Progenitor cell of endocrine pancreas (in vitro differentiated cells): ENCODE measurements at places on chromosomes 6 and 20.

GRCh38 chr6:11381801-11382513, 149.5 kb upstream of the NEDD9 start:
- DNase-seq, result no peak

GRCh38 chr6:1391800-1392309, 2.5 kb downstream of the FOXF2 start:
- DNase-seq, result no peak

DNA sequence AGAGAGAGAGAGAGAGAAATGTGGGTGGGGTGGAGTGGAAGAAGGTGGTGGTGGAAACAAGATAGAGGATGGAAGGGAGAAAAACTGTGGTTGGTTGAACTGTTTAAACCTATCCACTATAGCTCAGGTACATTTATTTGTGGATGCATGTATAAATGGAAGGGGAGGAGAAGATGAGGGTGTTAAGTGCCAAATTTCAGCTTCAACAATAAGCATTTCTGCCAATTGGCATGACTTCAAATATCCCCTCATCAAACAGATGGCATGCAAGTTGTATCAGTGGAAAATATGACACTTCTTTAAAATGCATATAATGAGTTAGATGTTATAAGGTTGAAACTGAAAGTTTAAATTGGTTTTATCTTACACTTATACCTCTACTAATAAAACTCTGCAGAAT, 216.1 kb downstream of the LMBRD1 start:
- no peak for DNase-seq

GRCh38 chr20:31711179-31712111, 11.2 kb downstream of the BCL2L1 start:
- no peak for DNase-seq

DNA sequence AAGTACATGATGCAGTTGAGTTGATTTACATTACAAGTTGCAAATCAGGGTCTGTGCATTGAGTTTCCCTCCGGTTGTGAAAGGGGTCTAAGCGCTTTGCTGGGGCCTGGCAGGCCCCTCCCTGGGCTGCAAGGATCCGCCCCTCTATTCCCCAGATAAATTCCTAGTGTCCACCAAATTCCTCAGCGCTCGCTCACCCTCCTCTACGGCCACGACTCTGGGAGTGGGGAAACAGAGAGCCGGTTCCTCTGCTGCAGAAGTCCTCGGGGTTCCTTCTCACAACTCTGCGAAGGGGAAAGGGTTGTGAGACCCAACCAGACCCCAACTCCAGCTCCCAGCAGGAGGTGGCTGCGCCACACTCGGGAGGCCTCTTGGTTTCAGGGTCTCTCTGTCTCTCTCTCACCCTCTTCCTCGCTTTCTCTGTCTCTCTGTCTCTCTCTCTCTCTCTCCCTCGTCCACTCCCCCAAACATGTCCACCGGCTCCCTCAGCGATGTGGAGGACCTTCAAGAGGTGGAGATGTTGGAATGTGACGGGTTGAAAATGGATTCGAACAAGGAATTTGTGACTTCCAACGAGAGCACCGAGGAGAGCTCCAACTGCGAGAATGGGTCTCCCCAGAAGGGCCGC, at the start of gene TCF21:
TCF21 (plus strand) TSS at position 185 of the 628 bp plus-strand sequence; CDS start at position 470, 285 bp downstream.
- DNase-seq, result no peak

DNA sequence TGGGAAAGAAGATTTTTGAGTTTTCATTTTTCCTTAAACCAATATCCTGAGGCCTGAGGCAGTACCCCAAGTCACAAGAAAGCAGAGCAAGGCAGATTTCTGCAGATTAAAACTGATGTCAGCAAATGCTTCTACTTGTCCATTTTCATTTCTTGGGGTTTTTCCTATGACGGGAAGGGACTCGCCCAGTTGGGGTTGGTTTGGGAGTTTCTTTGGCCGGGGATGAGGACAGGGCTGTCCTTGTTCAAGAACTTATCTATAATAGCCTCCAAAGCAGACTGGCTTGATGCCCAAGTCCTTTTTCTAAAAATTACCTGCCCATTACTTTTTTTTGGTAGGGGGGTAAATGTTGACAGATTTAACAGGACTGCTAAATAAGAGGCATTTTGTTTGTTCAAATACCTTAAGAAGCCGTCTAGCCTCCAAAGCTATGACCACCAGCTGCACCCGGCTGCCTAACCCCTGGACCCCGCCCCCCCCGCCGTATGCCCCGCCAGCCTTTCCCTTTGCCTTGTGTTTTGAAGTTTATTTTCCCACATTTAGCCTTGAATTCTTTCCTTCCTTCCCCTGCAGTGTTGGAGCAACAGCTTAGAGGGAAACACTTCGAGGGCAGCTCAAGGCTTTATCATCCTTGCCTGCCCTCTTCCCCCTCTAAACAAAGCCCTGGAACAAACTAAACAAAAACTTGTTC, 2.5 kb downstream of the KCNK5 start:
- no peak for DNase-seq

GRCh38 chr6:156720691-156721685, 56.2 kb upstream of the ARID1B start:
- no peak for DNase-seq

GRCh38 chr20:13382786-13383185, 161.7 kb downstream of the ISM1 start:
- no peak for DNase-seq

DNA sequence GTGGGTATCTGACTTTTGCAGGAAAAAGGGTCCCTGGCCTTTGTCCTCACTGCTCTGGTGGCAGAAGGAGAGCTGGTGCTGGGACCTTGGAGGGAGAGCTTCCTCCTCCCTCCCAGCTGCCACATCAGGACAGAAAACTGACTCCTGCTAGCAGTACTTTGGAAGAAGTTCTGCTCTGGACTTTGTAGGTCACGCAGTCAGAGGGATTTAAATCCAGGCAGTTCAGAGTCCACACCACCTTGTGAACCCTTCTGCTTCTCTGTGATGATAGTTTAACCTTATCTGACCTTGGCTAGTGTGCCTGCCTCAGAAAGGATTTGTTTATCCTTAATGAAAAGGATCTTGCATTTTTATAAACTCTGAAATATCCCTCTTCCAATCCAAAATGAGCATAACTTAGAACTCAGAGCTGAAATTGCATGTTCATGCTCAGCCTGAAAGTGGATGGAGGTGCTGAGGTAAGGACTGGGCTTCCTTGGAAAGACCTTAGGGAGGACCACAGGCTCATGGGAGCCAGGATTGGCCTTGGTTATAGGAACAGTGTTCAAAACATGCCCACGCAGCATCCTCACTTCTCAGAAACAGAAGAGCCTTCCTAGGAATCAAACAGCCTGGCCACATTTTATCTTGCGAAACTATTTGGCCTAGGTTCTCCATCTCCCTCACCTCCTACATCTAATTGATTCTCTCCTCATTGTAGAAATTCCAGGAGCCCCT, 123.9 kb upstream of the SASH1 start:
- no peak for DNase-seq

- DNase-seq, result no peak
Observed at GRCh38 chr20:59912609-59913008, 20.8 kb downstream of the SYCP2 start.

DNA sequence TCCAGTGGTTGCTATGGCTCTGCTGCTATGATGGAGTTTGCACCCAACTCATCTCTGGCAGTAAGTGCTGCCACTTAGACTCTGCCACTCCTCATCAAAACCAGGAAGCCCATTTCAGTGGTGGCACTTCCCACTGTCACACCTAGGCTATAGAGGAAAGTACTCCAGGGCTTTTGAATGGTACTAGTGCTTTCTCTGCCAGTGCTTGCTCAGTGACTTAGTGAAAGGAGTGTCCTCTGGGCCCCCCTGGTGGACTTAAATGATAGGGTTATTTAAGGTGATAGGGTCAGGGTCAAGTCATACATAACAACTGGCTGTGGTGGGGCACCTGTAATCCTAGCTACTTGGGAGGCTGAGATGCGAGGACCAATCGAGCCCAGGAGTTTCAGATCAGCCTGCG, 22.8 kb downstream of the FITM2 start:
- DNase-seq, result no peak

GRCh38 chr6:169164986-169165385, 88.7 kb downstream of the THBS2 start:
- no peak for DNase-seq

GRCh38 chr20:36932476-36933426, 18.8 kb downstream of the SAMHD1 start:
- DNase-seq, result no peak

GRCh38 chr20:51732096-51732791, 35.9 kb downstream of the ATP9A start:
- DNase-seq, result no peak

DNA sequence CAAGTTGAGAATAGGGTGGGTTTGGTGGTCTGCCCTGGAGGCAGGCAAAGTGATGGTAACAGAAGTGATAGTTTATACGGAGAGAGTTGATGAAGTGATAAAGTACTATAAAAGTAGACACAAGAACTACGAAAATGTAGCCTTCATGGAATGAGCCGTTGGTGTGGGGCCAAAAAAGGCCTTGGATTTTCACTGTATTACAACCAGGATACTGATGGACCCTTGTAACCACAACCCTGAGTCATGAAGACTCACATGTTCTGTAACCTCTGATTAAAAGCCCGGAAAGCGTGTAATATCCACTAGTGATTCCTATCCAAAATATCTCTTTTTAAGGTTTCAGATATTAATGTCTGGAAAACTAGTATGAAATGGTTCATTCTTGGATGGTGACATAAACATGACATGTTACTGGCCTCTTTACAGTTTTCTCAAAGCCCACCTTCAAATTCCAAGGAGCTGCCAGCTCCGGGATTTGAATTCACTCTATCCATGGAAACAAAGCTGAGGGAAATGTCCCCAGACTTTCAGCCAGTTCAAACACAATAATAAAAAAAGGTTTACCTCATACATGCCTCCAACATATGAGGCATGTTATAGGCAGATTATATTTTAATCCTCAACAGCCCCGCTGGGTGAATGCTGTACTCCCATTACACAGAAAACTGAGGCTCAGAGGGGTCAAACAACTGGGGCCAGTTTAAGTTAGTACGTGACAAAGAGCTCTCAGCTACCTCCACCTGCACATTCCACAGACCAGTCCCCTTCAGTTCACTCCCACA, 55.4 kb downstream of the MRPL14 start:
- DNase-seq, result no peak

GRCh38 chr20:57627339-57627738, 7.1 kb upstream of the ZBP1 start:
- DNase-seq, result no peak

DNA sequence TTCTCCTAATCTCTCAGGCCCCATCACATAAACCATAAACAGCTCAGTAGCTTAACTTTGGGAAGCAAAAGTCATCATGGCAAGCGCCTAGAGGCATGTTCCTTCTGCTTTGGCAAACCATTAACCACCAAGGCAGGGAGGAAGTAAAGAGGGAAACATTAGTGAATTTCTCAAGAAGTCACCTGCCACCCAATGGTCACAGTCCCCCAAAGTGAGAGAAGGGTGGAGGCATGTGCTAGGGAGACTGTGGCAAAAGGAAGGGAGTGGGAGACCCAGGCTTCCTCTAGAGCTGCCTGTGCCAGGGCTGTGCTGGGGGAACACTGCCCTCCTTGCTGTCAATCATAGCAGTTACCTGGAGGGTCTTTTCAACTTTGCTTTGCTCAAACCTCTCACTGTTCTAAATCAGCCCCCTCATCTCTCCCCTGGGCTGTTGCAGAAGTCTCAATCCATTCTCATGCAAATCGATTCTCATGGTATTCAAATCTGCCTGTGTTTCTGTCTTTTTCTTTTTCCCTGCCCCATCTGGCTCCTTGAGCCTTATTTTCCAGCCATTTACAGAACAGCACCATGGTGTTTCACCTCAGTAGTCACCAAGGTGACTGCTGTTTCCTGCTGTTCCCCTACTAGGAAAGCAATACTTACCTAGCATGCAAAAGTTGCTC, 1.8 kb upstream of the RNF24 start:
- no peak for DNase-seq

GRCh38 chr20:49179368-49180277, 8.5 kb downstream of the STAU1 start:
- DNase-seq, result no peak

DNA sequence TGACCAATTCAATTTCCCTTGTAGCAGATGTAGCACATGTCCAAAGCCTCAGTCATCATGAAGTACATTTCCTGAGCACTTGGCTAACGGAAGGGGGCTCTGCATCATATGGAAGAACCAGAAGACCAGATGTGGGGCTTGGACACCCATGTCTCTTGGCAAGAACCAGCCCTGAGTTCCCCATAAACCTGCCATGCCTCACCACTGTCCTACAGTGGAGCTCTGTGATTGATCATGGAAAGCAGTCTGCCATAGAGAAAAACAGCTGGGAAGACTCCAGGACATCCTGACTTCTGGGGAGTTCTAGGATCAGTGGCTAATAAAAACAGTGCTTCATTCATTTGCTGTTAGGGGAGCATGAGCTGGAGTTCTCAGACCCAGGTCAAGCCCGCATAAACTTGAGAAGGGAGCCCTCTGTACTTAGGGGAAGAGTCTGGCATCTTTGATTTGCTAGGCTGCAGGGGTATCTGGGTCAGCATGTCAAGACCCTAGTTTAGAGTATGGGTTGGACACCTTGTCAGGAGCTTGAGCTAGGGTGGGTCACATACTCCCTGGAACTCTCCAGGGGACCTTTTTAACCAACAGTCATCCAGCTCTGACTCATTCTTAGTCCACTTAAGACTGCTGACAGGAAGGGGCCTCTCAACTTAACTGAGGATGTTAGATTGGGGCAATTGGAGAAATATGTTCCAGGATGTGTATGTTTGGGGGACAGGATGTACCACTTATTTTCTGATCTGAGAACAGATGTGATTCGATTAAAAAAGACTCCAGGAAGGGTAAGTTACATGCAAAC, 26.3 kb upstream of the TRAM2 start:
- DNase-seq, result no peak

GRCh38 chr20:8194721-8195120, 62.7 kb downstream of the PLCB1 start:
- no peak for DNase-seq

GRCh38 chr6:142395768-142396231, 94.0 kb downstream of the ADGRG6 start:
- no peak for DNase-seq

DNA sequence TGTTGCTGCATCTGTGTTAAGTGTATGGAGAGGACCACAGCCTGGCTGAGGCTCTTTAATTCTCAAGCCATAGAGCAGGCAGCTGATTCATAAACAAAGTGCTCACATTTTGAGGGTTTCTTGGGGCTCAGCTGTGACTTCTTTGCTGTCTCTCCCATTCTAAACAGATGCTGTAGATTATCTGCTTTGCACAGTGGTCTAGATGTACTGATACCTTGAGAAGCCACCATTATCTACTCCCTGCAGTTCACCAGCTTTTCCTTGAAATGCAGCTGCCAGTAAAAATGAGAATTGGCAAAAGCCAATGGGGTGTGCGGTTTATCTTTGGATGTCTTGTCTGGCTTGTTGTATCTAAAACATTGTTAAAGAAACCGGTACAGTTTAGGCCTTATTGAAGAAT, 5.2 kb upstream of the CNR1 start:
- DNase-seq, result no peak
